ENCODE measurements at places on chromosomes 5 and 9. TPM values are rescaled to one million over a fixed set of nuclear protein-coding genes. Genes with fewer than 3 reads are reported as not detected.

The TMC1 gene
- total RNA-seq = not detected

DNA sequence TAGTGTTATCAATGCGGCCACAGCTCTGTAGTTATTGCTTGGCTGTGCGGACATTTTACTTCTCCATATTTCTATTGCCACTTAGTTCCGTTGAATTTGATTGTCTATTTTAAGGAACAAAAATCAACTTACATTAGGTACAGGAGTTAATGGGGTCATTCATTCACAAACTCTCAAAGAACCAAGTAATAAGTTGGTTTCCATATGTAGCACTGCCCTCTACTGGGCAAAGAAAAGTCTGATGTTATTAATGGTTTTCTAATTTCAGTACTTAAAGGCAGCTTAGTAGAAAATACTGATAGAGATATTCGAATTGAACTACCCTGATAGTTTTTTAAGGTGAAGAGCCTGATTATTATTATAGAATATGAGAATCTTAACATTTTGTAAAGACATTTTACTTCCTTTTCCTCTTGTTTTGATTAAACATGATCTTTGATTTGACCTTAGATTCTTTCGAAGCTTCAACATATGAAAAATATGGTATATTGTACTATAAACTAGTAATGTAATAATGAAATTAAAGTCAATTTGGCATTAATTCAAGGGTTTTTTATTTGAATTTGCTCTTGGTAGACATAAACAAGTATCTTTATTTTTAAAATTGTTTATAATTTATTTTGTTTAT lies 119.5 kb upstream of the CTNND2 start:
- DNase-seq = no peak

DNA sequence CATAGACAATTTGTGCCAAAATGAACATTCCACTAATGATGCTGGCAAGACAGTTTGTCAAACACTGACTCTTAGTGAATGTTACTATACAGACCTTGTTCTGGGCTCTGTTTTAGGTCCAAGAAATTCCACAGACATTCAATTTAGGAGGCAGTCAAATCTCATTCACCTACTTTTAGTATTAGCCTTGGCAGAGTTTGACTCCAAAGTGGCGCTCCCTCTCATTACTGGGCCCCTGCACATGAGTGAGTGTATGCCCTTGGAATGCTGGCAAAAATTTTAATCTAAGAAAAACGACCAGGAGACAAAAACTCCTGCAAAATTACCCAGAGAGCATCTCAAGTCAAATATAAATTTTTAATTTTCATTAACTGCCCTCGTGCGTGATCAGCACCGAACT lies 94.9 kb upstream of the SLC27A6 start:
- no peak for DNase-seq

The MARCOL gene
- total RNA-seq = not detected

The SHISAL2B gene
- 2.0 TPM for total RNA-seq
